Pancreas (tissue), 10 donors: ENCODE measurements at places on chromosomes 12 and 14. TPM values are rescaled to one million over a fixed set of nuclear protein-coding genes. Genes with fewer than 3 reads are reported as not detected.

Gene NANOG
- 0.28 TPM for total RNA-seq

Gene SSPN
- 3.7 TPM for total RNA-seq

Gene RNASE9
- total RNA-seq = not detected

Gene OR10G3
- not detected for total RNA-seq

Gene RASAL1
- 2.0 TPM for total RNA-seq

Gene CPNE6
- not detected for total RNA-seq

Gene KRT78
- total RNA-seq = not detected

Gene KTN1
- total RNA-seq = 66.4 TPM

Gene FLRT2
- 101 TPM for total RNA-seq

Gene LYZ
- 34.3 TPM for total RNA-seq

Gene CCDC177
- not detected for total RNA-seq

Gene NTN4
- total RNA-seq = 22.2 TPM

Gene JAG2
- total RNA-seq = 11.0 TPM

Gene MYF5
- not detected for total RNA-seq

Gene LBHD2
- total RNA-seq = not detected

Gene ZFYVE1
- total RNA-seq = 6.6 TPM

Gene PAX9
- total RNA-seq = 0.22 TPM

Gene KRT3
- total RNA-seq = not detected

Gene BCL2L14
- total RNA-seq = 4.5 TPM

Gene FLVCR2
- total RNA-seq = 2.8 TPM

Gene DHRS7
- total RNA-seq = 39.5 TPM

Gene KLRC2
- 0.26 TPM for total RNA-seq

Gene TPPP2
- not detected for total RNA-seq

Gene PAPLN
- 2.9 TPM for total RNA-seq

Gene RIC8B
- total RNA-seq = 17.5 TPM

Gene RAPGEF3
- 5.3 TPM for total RNA-seq

Gene TRPV4
- 4.6 TPM for total RNA-seq

Gene ING4
- 9.0 TPM for total RNA-seq

Gene WNT1
- total RNA-seq = not detected

Gene SERPINA10
- 0.70 TPM for total RNA-seq

Gene LGR5
- total RNA-seq = not detected

Gene KRT80
- 6.5 TPM for total RNA-seq

Gene CD163
- total RNA-seq = 6.0 TPM

Gene DLK1
- total RNA-seq = 15.3 TPM

Gene ACADS
- total RNA-seq = 16.6 TPM

Gene SERPINA5
- total RNA-seq = 99.2 TPM

Gene ITGB7
- total RNA-seq = 1.2 TPM

Gene FITM1
- total RNA-seq = 5.0 TPM

Gene RNASE3
- total RNA-seq = not detected
